Glomerular endothelial cell (primary cell): ENCODE measurements at places on chromosomes 4 and X.
A peak's percentile ranks its signal among the peaks of the same experiment; 100 is the strongest.

DNA sequence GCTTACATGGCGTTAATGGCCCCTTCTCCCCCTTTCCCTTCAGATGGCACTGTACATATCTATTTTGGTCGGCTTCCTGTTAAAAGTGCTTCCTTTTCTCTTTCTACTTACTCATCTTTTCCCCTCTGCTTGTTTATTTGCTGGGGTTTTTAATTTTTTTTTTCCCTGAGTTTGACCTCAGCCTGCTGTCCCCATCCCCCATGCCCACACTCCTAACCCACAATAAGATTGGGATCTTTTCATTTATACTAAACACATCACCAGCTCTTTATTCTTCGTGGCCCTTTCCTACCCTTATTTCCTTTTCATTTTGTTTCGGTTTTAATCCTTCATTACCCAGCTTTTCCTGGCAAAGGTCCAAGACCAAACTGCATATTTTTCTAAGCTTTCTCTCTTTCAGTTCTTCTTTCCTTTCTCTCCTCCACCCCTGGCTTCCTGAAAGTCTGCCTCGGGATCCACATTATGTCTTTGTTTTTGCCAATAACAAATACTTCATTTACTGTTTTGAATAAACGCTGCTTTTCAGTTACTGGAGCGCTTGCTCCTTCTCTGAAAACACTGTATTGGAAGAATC is 152.0 kb upstream of the USP9X start:
- no peak for DNase-seq

- DNase-seq: no peak
Measured at GRCh38 chrX:154411981-154412340, 622 bp downstream of the TAFAZZIN start.

DNA sequence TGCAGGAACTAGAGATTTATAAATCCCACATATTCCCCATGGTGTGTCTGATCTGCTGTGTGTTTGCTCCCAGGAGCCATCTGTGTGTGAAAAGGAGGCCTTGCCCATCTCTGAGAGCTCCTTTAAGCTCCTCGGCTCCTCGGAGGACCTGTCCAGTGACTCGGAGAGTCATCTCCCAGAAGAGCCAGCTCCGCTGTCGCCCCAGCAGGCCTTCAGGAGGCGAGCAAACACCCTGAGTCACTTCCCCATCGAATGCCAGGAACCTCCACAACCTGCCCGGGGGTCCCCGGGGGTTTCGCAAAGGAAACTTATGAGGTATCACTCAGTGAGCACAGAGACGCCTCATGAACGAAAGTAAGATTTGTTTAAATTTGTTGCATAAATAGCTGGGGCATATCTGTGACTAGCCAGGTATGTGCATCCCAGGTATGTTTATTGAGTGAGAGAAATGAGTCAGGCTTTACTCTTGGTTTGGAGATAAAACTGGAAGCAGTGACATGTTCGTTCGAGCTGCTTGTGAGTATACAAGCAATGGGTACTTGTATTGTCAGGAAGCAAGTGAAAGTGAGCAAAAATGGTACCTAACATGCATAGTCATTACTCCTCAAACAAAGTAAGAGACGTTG is 89.5 kb downstream of the PTTG2 start:
- DNase-seq: no peak

GRCh38 chrX:16114611-16115010 is 8.8 kb upstream of the GRPR start:
- no peak for DNase-seq

DNA sequence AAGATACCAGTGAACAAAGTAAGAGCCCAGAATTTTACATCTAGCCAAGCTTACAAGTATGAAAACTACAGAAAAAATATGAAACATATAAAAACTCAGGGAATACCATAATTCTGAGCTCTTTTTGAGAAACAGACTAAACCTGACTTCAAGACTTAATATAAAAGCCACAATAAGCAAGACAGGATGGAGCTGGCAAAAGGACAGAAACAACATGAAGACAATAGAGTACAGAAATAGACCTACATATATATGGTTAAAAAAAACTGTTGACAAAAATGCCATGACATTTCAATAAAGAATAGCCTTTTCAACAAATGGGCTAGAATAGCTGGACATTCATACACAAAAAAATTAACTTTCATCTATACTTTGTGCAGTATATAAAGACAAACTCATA is 49.4 kb downstream of the UBA6 start:
- peak; percentile 9 for DNase-seq

DNA sequence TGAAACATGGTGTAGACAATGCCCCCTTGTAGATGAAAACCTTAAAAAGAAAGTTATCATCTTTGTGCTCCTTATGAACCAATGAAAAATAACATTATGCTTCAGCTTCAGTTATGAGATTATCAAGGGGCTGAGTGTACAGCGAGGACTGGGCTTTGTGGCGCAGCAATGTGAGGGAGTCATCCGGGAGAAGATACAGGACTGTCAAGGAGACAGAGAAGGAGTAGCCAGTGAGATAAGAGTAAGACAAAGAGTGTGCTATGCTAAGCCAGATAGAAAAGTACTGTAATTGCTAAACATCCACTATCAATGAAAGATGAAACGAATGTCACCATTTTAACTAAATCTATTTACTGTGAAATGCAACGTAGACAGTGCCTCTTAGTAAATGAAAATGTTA is 3.6 kb upstream of the KLHL15 start:
- no peak for DNase-seq

GRCh38 chr4:61319156-61319555 is 119.0 kb downstream of the ADGRL3 start:
- no peak for DNase-seq

- DNase-seq: no peak
Measured at GRCh38 chr4:189090174-189090814, 850.4 kb upstream of the FRG1 start.

DNA sequence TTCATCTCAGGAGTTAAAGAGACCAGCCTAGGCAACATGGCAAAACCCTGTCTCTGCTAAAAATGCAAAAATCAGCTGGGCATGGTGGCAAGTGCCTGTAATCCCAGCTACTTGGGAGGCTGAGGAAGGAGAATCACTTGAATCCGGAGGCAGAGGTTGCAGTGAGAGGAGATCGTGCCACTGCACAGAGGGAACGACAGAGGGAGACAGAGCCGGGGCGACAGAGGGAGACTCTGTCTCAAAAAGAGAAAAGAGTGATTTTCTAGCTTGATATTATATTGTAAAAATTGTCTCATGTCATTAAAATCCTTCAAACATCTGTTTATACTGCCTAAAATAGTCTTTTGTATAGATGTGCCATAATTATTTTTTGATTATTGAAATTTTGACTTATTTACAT is 225.4 kb upstream of the AGA start:
- DNase-seq: no peak

GRCh38 chr4:163755013-163755412 is 260.5 kb downstream of the TMA16 start:
- no peak for DNase-seq

DNA sequence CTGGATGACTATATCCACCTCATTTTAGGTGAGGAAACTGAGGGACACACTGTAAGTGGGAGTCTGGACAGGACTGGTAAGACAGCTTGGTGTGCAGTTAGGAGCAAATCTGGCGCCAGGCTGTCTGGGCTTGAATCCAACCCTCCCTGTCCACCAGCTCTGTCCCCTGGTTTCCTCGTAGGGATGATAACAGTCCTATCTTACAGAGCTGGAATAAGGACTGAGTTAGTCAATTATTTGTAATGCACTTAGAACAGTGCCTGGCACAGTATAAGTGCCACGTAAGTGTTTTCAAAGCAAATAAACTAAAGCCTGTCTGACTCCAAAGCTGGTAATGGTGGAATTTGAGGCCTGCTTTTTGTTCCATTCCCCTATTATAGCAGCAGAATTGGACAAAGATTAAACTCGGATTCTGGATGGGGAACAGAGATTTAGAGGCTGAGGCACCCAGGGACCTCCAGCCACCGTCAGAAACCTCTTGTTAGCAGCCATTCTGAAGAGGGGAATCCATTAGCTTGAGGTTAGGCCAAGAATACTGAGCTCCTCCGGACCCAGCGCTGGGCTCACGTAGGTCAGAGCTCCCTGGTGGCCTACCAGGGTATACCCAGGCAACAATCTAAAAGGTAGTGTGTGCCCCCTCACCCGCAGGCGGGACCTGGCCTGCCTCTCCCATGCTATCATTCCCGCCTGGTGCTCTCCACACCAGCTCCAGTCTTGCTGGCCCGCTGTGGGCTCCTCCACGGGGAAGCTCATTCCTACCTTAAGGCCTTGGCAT is 102.1 kb downstream of the UCHL1 start:
- DNase-seq: no peak

DNA sequence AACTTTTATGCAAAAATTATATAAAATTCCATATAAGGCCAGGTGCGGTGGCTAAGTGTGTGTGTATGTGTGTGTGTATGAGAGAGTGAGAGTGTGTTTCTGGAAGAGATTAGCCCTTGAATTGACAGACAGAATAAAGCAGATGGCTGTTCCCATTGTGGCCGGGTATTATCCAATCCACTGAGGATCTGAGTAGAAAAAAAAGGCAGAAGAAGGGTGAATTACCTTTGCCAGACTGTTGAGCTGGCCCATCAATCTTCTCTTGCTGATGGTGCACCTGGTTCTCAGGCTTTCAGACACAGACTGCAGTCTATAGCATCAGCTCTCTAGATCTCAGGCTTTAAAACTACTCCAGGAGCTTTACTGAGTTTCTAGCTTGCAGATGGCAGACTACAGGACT is 92.2 kb upstream of the SLIT2 start:
- no peak for DNase-seq

DNA sequence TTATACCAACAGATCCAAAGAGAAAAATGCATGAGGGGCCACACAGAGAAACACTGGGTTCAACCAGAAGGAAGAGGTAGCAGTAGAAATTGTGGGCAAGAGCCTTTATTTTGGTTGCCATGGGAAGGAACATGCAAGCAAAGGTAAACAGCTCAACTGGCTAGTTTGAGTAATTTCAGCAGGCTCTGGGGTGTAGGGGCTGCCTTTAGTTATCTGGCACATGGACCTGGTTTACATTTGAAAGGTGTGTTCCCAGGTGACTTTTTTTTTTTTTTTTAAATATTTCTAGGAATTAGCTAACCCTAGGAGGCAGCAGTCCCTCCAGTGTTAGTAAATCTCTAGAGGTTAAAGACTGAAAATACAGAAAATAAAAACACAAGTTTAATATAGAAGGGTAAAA is 481.9 kb downstream of the ACTRT1 start:
- no peak for DNase-seq

DNA sequence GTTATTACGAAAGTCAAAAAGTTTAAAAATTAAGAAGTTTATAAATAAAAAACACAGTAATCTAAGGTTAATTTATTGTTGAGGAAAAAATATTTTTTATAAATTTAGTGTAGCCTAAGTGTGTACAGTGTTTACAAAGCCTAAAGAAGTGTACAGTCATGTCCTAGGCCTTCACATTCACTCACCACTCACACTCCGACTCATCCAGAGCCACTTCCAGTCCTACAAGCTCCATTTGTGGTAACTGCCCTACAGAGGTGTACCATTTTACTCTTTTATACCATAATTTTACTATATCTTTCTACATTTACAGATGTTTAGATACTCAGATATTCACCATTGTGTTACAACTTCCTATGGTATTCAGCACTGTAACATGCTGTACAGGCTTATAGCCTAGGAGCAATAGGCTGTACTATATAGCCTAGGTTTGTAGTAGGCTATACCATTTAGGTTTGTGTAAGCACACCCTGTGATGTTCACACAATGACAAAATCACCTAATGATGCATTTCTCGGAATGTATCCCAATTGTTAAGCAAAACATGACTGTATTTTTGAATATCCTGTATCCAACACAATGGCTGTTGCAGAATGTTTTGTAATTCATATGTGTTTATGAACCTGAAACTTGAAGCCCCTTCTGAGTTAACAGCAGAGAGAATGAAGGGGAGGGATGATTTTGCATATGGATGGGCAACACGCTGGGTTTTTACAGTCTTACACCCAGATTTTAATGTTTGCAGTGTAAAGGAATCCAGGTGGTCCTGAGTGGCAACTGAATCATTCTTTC is 3.1 kb downstream of the PPBP start:
- DNase-seq: no peak

DNA sequence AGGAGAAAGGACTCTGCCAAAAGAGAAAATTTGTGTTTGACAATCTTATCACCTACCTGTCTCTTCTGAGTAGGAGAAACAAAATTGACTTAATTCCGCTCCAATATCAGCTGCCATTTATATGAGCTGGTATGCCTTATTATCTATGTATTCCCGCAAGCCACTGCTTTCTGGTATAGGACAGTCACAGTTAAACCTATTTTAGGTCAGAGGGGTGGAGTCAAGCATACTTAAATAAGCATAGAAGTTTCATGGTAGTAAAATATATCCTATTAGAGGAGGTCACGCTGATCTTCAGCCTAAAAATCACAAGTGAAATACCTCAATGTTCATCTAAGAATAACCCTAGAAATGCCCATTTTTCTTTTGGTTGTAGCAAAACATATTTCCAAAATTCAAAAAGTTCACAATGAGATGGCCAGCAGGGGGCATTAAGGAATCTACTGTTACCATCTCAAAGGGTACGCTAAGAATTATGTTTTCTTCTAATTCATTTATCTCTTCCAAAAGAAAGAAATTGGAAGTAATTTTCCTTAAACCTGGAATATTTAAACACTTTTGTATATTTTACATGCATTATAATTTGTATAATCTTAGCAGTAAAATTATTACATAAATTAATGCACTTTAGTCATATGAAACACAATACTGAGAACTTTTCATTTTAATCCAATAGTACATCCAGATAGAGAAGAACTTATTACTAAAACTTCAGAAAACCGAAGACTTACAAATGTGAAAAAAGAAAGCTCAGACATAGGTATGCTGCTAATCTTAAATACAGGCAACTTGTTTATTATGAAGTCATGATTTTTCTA is 10.5 kb downstream of the PPAT start:
- DNase-seq: no peak

DNA sequence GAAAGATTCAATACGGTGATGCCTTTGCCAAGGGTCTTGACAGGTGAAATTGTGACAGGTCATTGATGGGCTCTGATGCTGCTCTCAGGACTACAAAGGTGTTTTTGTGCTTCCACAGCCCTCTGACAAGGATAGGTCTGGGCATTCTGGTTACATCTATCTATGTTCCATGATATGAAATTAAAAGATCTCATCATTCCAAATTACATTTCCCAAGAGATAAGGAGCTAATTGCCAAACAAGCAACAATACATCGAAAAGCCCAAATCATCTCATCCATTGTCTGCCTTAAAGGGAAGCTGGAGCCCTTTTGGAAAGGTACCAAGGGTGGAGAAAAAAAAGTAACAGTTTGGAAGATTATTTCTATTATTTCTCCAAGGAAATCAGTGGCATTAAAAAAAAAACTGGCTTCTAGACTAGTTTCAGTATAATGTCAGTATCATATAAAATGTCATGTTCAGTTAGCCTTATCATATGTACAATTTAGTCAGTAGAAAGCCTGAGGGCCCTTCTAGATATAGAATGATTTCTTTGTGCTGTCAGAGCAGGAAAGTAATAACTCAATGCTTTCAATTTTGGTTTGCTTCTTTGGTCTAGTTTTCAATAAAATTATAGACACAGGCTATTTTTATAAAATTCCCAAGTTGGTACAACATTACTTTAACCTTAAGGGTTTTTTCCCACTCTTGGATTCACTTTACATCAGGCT is 224.5 kb upstream of the GPRIN3 start:
- no peak for DNase-seq
